ENCODE measurements at places on chromosomes 2 and 18.

- no peak for DNase-seq
These were observed 6.1 kb downstream of the TGIF1 start for GRCh38 chr18:3455907-3456685.

DNA sequence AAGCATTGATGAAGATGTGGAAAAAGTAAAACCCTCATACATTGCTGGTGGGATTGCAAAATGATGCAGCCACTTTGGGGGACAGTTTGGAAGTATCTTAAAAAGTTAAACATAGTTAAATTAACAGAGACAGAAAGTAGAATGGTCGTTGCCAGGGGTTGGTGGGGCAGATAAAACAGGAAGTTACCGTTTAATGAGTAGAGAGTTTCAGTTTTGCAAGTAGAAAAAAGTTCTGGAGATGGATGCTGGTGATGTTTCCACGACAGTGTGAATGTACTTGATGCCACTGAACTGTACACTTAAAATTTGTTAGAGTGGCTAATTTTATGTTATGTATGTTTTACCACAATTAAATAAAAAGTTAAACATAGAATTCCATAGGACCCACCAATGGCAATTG is 44.5 kb upstream of the EGR4 start:
- no peak for DNase-seq

GRCh38 chr2:60844105-60844504 is 37.3 kb upstream of the REL start:
- DNase-seq = no peak

DNA sequence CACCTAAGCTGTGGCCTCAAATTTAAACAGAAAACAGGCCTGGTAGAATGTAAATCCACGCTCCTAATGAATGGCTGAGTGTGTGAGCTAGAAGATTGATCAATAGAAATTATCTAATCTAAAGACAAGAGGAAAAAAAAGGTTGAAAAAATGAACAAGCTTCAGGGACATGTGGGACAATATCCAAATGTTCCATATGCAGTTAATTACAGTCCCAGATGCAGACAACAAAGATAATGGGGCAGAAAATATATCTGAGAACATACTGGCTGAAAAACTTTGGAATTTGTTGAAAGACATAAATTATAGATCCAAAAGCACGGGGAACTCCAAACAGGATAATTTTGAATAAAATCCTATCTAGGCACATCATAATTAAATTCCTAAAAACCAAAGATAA is 186.7 kb upstream of the SIX2 start:
- no peak for DNase-seq

DNA sequence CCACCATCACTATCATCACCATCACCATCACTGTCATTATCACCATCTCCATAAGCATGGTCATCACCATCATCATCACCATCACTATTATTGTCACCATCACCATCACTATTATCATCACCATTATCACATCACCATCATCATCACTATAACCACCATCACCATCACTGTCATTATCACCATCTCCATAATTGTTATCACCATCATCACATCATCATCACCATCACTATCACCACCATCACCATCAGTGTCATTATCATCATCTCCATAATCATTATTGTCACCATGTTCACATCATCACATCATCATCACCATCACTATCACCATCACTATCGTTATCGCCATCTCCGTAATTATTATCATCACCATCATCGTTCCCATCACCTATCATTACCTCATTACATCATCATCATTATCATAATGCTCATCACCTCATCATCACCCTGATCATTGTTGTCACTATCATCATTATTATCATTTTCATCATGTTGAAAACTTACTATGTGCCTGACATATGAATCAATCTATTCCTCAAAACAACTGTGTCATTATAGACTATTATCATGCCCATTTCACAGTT is 280.3 kb upstream of the HS6ST1 start:
- DNase-seq = no peak

DNA sequence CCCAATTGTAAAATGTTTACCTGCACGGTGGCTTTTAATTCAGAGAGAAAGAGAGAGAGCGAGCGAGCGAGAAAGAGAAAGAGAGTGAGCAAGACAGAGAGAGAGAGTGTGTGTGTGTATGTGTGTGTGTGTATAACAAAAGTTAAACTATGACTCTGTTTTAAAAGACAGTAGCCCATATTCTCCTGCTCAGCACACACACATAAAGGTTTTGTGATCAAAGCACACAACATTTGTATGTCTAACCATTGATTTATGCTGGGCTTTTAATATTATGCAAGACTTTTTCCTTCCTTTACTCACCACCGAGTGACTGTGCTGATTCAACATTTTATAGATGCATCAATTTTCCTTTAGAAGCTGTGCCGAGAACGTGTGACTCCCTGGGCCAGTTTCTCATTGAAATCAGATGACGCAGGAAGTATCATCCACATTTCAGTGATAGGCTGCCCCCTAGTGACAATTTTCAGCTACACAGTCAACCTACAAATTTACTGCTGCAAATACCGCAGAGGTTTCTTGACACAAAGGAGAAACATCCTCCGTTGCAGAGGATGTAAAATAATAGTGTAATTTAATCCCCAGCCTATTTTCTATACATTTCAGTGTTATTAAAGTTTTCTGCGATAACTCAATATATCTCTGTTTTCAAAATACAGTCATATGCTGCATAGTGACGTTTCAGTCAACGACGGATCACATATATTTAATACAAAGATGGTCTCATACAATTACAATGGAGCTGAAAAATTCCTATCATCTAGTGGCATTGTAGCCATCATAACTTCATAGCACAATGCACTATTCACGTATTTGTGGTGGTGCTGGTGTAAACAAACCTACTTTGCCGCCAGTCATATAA is 165.9 kb upstream of the TANK start:
- no peak for DNase-seq

DNA sequence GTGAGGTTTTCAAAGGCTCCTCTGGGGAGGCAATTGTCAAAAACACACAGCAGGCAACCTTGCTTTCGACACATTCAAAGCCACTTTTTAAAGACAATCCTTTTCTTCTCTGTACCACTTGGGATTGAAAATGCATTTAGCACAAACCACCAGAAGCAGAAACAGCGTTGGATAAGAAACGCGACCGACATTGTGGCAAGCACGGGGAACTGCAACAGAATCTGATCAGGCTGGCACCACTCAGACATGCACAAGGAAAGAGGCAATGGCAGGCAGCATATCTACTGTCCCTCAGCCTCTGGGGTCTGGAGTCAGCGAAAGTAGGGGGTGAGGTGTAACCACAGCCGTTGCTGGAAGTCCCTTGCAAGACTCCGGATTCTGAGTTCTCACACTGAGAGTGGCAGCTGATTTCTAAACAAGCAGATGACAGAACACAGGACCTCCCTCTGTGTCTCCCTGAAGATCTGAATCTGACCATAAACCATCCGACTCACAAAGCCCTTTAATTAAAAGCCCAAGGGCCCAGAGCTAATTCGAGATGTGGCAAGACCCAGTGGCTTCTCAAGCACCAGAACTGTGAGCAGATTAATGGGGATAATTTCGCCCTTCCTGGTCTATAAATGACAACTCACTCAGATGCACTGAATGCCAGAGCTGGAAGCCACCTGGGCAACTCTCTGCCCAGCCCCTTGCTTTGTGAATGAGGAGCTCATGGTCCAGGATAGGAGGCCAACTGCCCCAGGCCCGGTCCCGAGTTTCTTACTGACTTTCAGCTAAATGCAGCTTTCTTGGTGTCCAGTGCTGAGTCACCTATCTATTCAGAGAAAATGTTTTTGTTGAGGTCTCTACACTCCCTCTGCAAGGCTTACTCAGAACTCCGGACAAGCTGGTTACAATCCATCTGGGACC is 29.6 kb downstream of the CYRIA start:
- DNase-seq = no peak

DNA sequence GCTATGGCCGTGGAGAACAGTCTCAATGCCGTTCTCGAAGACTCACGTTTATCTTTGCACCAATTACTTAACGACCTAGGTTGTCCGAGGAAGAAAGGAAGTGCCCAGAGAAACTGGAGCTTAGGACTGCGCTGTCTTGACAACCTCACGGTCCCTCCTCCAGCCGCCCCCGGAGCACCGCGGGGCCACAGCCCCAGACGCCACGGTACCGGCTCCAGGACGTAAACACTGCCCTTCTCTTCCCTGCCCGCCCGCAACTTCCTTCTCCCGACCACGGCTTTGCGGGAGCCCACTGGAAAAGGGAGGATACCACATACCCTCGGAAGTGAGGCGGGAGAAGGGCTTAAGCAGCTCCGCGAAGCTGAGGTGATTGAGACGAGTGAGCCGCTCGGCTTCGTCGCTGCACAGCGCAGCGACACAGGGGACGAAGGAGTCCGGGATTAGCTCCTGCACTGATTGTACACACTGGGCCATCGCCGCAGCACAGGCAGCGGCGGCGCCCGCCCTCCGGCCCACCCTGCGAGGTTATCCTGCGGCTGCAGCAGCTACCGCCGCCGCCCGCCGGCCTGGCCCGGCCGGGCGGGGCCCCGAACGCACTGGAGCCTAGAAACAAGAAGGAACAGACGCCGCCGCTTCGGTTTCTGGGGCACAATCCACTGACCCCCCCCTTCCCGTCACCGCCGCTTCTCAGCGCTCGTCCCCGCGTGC is 483 bp downstream of the TRAPPC8 start:
- DNase-seq = no peak

DNA sequence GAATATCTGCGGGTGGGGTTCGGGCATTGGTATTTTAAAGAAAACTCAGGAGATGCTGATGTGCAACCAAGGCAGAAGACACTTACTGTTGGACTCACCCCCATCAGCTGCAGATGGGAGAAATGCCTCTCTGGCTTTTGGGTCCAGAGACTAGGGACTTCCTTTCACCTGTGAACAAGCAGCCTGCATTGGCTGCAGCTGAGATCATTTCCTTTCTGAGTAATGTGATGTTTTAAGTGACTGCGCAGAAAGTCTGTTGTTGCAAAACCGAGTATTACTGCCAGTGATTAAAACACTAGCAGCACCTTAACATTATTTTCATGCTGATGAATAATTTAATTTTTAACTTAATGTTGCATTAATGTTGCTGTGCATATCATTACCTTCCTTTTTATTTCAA is 143.0 kb downstream of the TSN start:
- no peak for DNase-seq

DNA sequence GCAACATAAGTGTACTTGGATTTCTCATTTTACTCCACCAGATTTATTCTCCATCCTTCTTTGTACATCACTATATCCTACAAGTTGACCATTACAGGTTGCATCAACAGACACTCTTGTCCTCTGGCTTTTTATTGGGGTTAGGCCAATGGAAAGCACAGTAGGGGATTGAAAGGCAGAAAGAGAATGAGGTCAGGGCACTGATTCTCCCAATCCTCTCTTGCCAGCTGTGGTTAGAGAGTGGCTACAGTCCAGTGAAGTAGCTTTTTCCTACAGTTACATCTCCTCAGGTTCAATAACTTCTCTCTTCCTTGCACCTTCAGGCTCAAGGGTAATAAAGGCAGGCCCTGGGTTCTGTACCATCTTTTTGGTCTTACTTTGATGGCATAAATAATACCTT is 20.2 kb upstream of the COL5A2 start:
- no peak for DNase-seq

GRCh38 chr2:174484573-174484972 is 2.3 kb downstream of the GPR155 start:
- DNase-seq = no peak
